Panc1 (cell line): ENCODE measurements at places on chromosomes 7 and 10. TPM values are rescaled to one million over a fixed set of nuclear protein-coding genes. Genes with fewer than 3 reads are reported as not detected.

The GIMAP5 gene
- total RNA-seq, result 0.51 TPM

The ST8SIA6 gene
- total RNA-seq, result 0.82 TPM

DNA sequence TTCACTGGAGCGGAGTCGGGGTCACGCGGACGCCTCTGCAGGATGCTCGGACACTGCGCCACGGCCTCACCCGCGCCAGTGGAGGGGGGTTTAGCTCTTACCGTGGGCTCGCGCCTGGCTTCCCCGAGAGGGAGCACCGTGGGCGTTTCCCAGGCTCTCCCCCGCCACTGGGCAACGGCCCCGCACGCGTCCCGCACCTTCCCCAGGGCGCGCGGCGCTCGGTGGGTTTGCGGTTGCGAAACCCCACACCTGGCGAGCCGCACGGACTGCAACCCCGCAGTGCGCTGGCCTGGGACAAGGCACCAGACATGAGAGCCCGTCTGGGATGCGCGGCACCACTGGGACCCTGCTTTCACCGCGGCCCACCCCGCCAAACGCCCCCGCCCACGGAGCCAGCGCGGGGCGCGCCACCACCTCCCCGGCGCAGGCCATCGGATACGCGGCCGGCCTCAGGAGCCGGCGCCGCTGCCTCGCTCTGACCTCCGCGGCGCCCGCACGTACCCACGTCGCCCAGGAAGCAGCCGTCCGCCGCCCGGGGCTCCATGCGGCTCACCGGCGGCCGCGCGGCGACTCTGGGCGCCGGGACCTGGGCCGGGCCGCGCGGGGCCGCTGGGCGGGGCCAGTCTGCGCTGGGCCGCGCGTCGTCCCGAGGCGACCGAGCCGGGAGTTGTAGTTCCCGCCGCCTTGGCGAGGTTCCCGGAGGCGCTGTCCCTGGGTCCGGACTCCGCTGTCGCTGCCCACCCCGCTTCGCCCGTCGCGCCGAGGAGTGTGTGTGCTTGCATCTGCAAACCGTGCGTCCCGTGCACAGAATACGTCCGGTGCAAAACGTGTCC lies at the start of gene ASB13:
Gene ASB13, minus strand, starts transcription at position 588 of the 833 bp plus-strand sequence. Its CDS starts 44 bp downstream, at position 544.
- DNase-seq, result no peak

DNA sequence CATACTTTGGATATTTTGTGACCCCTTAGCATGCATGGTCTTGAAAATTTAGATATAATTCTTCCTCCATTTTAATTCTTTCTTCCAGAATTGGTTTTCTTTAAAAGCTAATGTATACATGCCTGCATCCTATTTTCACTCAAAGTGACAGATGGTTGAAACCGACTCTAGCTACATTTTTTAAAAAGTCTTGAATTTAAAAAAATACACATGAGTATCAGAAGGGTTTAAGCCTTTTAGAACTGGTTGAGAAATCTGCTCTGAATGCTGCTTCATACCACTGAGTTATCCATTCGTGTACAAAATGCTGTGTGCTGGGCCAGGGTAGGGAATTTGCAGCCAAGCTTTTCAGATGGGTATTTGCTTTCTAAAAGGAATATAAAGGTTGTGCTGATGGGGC lies 16.5 kb downstream of the DYNC1I1 start:
- no peak for DNase-seq

GRCh38 chr7:134454277-134454676 lies 4.6 kb downstream of the AKR1B1 start:
- DNase-seq, result no peak

GRCh38 chr7:151316896-151317295 lies 24.7 kb upstream of the NUB1 start:
- no peak for DNase-seq
